ENCODE measurements at places on chromosomes 7 and 10.

GRCh38 chr7:103539875-103540274, 93.9 kb upstream of the SLC26A5 start:
- no peak for DNase-seq

- DNase-seq = no peak
These were observed 72.6 kb downstream of the FOXL3 start for GRCh38 chr7:362402-363096.

DNA sequence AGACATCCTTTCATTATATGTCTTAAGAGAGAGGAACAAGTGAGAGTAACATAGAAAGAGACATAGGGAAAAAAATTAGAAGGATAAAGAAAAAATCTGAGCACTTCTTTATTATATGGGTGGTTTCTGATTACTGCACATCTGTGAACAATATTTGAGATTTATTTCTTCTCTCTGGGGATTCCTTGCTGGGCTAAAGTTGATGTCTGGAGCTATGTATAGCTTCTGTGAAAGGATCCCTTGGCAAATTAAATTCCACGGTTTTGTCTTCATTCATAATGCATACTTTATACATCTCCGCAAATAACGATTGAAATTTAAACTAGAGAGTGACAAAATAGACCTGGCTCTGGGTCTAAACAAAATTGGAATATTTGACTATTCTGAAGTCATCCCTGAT, 232.2 kb upstream of the CTBP2 start:
- DNase-seq = no peak

DNA sequence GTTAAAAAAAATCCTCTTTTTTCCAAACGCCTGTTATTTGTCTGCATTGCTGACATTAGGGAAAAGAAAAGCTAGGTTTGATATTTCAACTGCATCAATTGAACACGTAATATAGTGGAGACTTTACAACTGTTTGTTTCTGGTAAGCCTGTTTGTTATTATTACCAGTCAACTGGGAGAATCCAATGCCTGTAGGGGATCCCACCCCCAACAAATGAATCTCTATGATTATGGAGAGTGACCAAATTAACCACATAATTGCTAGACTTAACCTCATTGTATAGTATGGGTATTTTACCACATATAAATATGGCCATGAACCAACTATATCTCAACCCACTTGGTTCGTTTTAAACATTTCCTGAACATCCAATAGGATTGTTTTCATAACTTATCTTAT, 216.1 kb downstream of the TWIST1 start:
- DNase-seq = no peak

DNA sequence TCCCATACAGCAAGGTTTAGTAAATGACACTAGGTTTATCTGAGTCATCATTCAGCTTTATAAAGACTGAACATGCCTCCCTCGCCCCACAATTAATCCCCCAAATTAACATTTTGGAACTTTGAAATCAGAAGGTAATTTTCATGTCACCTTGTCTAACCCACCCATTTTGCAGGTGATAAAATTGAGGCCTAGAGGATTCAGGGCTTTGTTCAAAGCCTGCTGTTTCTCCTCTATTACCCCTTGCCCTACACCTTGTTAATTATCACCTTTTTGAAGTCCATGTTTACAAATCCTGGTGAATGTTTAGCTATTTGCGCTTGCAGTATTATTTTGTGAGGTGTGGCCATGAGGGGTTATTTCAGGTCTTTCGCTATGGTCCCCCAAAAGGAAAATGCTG, 120.5 kb downstream of the RTKN2 start:
- DNase-seq = no peak

Measured in substantia nigra (tissue), 51 donors.